CD8-positive, alpha-beta memory T cell (primary cell): ENCODE measurements at places on chromosomes 7 and 10. TPM values are rescaled to one million over a fixed set of nuclear protein-coding genes. Genes with fewer than 3 reads are reported as not detected.

DNA sequence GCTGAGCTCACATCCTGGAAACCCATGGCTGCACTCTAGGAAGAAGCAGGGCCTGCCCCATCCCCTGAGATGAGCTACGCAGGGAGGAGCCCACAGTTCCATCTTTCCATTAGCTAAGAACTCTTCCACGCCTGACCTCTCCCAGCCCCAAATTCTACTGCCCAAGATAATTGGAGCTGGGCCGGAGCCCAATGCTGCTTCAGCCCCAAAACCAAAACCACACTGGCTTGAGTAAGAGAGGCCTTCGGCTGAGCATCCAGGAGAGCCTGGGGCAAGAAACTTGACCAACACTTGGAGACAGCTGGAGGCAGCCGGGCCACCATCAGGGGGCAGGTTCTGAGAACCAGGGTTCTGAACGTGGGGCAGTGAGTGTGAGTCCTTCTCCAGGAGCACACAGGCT, 116.1 kb upstream of the ZMIZ1 start:
- DNase-seq, result no peak

EBF3 gene
- not detected for total RNA-seq

ACBD7 gene
- total RNA-seq, result 1.2 TPM

GRCh38 chr10:126521399-126521798, 133.1 kb upstream of the ADAM12 start:
- no peak for DNase-seq

MINPP1 gene
- total RNA-seq, result 16.2 TPM

DNA sequence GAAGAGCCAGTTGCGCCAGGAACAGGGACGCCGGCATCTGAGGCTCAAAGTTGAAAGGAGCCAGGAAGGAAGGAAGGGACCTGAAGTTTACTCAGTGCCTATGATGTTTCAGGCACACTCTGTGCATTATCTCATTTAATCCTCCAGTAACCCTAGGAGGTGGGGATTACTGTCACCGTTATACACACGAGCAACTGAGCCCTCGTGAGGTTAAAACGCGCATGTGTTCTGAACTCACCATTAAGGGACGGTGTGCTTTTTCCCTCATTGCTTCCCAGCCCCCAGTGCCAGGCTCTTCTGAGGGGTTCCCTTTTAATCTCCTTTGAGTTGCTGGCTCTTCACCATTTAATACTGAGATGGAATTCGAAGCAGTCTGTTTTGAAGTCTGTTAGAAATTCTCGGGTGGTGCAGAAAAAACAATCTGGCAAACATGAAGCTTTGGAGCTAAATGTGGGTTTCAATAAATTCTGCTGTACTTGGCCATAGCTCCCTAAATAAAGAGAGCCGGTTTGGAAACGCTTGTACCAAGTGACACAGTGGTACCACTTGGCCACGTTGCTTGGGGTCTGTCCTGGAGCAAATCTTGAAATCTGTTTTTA, 102.2 kb downstream of the TAX1BP1 start:
- DNase-seq, result no peak

GRCh38 chr10:101050208-101051069, 11.3 kb upstream of the KAZALD1 start:
- peak; percentile 82 for DNase-seq

DNA sequence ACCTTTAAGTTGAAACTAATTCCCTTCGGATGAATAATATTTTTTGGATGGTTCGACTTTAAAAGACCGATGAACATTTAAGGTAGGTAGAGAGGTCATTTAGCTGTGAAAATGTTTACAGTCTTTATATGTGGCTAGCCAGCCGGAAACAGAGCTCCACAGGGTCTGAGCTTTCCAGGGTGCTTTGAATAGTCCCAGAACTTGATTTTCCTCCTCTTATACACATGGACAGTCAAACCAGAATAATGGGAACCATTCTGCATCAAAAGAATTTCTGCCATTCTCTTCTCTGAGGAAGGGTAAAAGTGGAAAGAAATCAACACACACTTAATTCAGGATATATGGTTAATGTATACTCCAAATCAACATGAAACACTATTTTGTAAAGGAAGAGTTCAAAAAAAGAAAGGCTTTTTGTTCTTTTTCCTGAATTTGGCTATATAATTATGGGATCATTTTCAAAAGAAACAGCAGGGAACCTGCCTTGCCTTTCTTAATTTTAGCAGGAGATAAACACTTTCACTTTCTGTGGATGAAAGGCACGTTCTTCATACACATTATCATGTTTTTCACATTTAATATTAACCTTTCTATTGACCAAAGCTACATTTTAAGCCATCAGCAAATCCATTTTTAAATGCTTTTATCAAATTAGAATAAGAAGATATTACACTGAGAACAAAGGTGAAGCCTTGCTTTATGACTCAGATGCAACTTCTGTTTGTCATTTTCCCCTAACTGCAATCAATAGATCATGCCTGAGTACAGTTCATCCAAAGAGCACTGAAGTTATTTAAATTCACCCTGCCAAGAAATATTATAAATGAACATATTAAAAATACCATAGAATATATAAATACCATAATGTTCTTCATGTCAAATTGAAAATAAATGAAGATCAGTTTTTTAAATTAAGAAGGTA, 307.3 kb downstream of the THSD7A start:
- no peak for DNase-seq

RARRES2 gene
- not detected for total RNA-seq

DNA sequence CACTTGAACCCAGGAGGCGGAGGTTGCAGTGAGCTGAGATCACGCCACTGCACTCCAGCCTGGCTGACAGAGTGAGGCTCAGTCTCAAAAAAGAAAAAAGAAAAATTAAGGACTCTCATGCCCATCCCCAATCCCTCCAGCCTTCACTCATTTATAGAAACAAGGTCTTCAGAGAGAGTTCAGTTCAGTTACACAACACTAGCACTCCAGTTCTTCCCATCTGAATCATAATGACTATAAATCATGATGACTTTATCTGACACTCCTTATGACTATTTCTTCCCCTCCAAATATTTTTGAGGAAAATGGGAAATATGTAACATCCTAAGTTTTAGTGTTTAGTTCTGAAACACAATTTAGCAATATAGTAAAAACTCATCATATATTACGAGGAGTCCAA, 107.4 kb upstream of the LSM8 start:
- DNase-seq, result no peak

SHH gene
- not detected for total RNA-seq

DNA sequence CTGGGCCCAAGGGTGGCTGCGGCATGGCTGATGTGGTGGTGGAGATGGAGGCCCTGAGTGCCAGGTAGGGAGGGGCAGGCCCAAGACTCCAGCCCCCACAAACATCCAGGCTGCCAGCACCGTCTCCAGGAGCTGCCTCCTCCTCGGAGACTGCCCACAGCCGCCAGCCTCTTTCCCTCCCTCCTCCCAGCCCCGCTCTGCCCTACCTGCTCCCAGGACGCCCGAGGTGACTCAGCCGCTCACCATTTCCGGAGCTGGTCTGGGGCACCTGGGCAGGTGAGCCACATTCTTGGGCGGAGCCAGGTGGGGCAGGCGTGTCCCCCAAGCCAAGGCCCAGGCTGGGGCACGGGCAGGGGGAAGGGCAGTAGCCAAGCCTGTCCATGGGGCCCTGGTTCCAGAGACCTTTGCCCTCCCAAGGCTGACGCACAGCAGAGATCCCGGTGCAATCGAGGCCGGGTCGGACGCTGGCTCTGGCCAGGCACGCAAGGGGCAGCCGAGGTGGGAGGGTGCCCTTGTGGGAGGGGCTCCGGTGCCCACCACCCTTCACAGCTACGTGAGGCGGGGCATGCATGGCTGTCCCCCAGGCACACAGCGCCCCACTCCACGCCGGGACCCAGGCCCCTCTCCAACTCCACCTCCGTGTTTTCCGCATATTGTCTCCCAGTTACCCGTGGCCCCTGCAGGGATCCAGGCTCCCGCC, 8.8 kb downstream of the ADAP1 start:
- no peak for DNase-seq
